ENCODE measurements at places on chromosomes 13 and 19.
A peak's percentile ranks its signal among the peaks of the same experiment; 100 is the strongest.

- no peak for DNase-seq
These were observed 1.4 kb upstream of the CERS1 start for GRCh38 chr19:18897094-18898029.

DNA sequence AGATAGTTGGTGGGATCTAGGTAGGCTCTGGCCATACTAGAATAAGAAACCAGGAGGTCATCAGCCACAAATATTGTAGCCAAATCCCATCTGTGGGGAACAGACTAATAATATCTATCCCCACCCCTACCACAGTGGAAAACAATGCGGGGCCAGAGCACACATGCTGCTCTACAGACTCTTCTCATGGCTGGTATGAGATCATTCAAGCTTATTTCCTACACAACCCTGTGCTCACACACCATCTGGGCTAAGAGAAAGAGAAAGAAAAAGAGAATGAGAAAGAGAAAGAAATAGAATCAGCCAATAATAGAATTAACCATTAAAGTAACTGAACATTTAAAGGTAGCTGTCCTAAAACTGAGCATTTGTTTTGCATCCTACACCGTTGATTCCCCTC lies 1268.4 kb upstream of the SPRY2 start:
- no peak for DNase-seq

DNA sequence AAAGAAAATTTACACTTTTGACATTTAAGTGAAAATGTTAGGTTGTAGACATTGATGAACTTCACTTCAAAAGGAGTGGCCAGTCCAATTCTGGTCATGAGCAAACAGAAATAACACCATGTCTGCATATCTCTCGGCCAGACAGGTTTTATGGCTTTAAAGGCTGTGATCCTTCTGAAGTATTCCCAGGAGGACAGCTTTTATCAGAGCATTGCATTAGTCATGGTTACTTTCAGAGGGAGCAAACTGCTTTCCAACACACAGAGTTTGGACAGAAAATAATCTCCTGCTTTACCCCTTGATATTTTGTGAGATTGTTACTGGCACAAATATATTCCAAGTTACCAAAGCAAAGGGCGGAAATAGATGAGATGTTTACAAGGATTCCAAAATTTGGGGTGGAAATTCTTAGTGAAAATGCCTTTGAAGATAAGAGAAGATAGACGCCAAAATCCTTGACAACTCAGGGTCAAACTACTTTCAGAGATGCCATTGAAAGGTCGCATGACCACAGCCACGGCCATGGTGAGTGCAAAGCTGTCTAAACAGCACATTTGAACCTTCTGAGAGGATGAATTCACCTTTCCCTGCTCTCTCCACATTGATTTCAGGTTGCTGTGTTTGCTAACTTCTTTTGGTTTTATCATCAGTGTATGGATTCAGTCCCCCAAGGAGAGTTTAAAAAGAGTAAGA lies 584.5 kb upstream of the SGCG start:
- DNase-seq: no peak

DNA sequence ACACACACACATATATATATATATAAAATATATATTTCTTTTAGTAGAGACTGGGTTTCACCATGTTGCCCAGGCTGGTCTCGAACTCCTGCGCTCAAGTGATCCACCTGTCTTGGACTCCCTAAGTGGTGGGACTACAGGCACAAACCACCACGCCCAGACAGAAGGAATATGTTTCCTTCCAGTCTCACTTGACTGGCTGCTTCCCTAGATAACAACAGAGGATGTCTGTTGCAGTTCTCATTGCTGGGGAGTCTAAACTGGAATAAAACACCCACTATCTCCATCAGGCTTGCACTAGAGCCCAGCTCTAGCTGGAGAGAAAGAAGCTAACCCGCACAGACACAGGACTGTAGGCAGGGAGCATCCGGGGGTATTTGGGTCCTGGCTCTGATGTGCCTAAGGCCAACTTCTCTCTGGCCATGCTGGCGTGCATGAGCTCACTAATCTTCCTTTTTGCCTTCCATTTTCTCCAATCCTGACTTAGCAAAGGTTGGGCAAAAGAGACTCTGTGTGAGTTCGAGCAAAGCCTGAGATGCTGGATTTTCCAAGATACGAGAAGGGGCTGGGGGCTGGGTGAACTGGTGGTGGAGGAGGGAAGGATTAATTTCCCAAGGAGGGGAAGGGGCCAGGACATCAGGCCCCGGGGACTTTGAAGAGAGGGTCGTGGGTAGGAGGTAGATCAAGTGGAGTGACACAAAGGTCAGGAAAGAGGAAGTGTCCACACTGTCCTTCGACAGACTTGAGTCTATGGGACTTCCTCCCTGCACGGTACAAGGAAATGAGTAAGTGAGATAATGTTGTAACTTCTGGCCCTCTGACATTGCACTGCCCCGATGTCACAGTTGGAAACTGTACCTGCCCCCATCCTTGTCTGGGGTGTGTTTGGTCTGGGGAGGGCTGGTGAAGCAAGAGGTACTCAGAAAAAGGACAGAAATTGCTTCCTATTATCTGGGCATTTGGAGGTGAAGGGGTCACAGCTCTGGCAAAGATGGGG lies 22.5 kb upstream of the ALOX5AP start:
- DNase-seq: no peak

GRCh38 chr19:14165990-14166830 lies 29.8 kb upstream of the ASF1B start:
- no peak for DNase-seq

GRCh38 chr19:4279530-4280422 lies 710 bp downstream of the SHD start:
- no peak for DNase-seq

- DNase-seq: no peak
These were observed 29.6 kb upstream of the TMEM255B start for GRCh38 chr13:113729187-113730019.

GRCh38 chr13:48158290-48158689 lies 63.4 kb upstream of the MED4 start:
- DNase-seq: no peak

GRCh38 chr19:46860125-46860845 lies 512 bp upstream of the ARHGAP35 start:
- DNase-seq: peak; percentile 99

DNA sequence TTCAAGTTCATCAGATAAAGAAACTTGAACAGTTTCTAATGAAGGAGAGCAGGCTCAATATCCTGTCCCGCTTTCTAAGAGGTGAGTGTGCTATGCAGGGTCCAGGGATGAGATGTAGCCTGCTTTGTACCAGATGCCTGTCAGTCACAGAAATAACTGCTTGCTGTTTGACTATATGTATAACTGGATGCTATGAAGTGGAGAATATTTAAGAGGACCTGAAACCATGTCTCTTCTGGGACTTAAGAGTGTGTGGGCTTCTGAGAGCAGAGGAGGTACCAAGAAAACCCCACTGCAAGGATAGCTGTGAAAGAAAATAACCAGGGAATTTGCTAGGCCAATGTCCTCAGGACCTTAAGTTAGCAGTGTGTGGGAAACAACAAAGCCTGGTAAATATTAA lies 246.3 kb upstream of the RFC3 start:
- no peak for DNase-seq

DNA sequence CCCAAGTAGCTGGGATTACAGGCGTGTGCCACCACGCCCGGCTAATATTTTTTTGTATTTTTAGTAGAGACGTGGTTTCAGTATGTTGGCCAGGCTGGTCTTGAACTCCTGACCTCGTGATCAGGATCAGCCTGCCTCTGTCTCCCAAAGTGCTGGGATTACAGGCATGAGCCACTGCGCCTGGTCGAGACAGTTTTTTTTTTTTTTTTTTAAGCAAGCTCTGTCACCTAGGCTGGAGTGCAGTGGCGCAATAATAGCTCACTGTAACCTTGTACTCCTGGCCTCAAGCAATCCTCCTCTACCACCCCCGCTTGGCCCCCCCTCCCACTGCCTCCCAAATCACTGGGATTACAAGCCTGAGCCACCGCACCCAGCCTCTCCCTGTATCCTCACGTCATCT lies 6.4 kb upstream of the MAP2K7 start:
- DNase-seq: no peak

- DNase-seq: peak; percentile 100
These were observed at the start of gene PPP1R15A for GRCh38 chr19:48872182-48872883. Gene PPP1R15A, plus strand, starts transcription at chr19:48872421. Its CDS starts 813 bp downstream, at chr19:48873234.

DNA sequence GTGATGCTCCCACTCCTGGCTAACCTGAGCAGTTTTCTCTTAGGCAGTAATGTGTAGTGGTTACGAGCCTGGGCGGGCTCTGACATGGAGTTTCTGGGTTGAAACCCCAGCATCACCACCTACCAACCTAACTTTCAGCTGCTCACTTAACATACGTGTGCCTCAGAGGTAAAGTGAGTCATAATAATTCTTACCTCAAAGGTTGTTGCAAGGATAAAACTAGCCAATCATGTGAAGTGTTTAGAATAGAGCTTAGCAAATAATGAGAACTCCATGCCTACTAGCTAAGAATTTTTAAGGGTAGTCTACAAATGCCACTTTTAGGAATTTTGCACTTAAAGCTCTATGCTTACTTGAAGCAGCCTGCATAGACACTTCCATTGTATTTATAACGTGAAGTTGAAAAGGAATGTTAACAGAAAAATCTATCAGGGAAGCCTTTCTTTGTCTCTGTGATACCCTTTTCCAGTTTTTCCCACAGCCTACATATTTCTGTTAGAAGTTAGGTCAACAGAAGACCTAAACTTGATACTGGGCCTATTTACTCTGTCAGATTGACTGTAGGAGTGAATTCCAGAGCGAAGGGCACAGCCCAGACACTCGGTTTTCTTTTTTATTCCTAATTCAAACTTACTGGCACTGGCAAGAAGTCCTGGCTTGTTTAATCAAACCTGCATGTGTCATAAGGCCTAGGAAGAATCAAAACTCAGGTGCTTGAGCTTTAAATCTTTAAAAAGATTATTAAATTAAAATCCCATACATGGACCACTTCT lies 90.7 kb downstream of the FREM2 start:
- no peak for DNase-seq

All from NCI-H1417 (cell line).